Stimulated activated CD4-positive, alpha-beta T cell treated with anti-CD3 and anti-CD28 coated beads, Interleukin-1b, Interleukin-23, amount 100 ng/mL, for 24 hours (primary cell): ENCODE measurements at places on chromosomes 16 and 17.

- DNase-seq = no peak
Measured at GRCh38 chr16:24848065-24848464, 2.3 kb downstream of the SLC5A11 start.

- no peak for DNase-seq
Measured at GRCh38 chr16:57690782-57691471, 3.7 kb upstream of the DRC7 start.

- no peak for DNase-seq
Measured at GRCh38 chr17:1241929-1242328, 28.3 kb upstream of the BHLHA9 start.

DNA sequence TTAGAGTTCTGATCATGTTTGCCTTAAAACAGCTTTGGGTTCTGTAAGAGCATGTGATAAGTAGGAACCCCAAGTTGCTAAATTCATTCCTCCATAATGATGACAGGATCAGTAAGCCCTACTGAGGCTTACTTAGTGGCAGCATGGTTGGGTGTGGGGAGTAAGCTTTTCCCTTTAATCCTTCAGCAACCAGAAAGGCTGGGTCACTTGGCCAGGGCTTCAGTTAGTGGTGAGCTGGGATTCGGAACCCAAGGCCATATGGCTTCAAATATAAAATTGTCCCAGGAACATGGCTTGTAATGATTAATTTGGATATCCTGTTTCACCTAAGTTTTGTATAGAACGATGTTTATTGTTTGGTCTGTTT, 850 bp downstream of the GINS3 start:
- DNase-seq = no peak

- DNase-seq = no peak
Measured at GRCh38 chr17:75020331-75021110, 8.1 kb downstream of the MRPL58 start.

DNA sequence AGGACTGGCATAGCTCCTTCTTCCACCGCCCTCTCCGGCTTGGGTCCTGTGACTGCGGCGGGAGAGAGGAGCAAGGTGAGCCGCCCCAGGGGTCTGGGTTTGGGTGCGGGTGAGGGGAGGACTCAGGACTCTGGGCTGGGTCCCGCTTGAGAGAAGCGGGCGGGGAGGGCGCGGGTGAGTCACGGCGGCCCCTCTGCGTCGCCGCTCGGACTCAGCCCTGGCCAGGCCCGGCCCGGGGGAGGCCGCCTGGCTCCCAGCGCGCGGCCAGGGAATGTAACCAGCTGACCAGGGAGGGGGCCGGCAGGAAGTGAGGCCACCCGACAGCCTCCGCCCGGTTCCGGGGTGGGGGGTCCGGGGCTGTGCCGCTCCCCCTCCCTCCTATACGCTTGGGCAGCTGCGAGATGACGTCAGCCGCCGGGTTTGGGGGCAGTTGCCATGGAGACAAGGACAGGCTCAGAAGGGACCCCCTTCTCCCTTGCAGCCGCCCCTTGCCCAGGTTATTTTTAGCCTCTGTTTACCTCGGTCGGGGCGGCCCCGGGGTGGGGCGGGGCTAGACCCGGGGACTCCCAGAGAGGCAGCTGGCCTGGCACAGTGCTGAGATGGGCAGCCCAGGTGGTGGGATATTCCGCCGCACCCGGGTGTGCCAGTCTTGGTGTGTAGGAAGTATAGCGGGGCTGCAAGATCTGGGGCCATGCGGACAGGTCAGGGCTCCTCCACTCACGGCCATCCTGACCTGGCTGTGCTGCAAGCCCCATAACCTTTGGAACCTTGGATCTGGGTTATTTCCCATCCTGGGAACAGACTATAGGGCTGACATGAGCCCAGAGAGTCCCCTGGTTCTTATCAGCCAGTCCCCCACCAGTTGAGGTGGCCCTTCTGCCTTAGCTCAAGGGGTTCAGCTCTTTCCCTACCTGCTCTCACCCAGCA, 1.6 kb downstream of the RIPOR1 start:
- DNase-seq = no peak

DNA sequence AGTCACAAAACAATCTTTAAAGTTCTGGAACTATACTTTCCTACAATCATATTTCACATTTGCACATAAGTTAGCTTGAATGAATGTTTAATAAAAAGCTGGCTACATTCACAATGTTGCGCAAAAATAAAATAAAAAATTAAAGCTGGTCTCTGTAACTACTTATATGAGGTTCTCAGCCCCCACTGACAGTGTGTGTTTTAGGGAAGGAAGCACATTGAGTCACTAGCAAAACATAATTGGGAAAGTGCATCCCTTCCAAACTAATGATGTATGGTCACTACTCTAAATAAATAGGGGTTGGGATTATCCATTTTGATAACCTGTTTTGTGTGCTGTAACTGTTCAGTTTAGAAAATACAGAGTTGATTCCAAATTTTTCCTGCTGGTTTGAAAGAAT, 251.9 kb downstream of the IRX3 start:
- no peak for DNase-seq

DNA sequence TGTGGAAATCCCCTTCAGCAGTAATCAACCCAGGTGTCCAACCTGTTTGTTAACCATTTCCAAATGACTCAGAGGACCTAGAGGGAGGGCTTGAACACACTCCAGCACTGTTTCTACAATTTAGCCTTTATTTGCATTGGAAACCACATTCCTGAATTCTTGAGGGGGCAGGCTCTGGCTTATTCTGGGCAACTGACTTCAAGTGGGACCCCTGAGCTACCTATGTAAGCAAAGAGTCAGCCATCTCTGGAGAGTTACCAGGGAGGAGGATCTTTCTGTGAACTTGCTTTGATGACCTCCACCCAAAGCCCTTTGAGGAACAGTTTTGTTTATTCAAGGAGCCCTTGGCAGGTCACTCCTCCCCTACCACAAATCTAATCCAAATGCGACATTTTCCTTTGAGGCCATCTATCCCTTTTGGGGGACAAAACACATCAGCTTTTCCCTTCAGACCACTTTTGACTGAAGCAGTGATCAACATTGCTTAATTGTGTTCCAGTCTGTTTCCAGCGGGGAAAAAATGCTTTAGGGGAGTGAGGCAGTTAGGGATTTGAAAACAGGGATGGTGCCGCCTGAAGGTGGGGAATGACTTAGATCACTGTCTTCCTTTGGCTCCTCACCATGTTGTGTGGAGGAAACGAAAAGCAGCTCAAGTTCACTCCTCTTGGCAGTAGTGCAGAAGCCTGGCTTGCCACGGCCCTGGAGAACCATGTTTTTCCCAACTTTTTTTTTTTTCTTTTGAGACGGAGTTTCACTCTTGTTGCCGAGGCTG, 46.2 kb downstream of the TUBD1 start:
- no peak for DNase-seq

DNA sequence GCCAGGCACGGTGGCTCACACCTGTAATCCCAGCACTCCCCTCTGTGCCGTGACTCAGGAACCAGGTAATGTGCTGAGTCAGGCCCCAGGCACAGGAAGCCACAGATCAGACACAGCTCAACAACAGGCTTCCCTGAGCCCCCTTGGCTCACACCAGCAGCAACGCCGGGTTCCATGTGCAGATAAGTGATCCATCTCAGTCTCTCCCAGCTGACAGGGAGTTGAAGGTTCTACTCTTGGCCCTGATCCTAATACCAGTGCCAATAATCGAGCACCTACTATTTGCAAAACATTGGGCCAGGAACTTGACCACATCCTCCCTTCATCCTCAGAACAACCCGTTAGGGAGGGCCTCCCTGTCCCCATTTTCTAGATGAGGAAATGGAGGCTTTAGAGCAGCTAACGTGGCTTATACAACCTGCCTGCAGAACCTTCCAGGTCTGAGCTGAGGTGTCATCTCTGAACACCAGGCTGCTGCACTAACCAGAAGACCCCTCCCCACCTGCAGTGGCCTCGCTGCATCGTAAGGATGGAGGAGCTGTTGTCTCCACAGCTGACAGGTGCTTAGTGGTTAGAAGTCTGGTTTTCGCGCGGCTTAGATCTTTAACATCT, 64.8 kb upstream of the AMZ2 start:
- DNase-seq = no peak
